GM19239 (cell line): ENCODE measurements at places on chromosomes 12 and 14.

DNA sequence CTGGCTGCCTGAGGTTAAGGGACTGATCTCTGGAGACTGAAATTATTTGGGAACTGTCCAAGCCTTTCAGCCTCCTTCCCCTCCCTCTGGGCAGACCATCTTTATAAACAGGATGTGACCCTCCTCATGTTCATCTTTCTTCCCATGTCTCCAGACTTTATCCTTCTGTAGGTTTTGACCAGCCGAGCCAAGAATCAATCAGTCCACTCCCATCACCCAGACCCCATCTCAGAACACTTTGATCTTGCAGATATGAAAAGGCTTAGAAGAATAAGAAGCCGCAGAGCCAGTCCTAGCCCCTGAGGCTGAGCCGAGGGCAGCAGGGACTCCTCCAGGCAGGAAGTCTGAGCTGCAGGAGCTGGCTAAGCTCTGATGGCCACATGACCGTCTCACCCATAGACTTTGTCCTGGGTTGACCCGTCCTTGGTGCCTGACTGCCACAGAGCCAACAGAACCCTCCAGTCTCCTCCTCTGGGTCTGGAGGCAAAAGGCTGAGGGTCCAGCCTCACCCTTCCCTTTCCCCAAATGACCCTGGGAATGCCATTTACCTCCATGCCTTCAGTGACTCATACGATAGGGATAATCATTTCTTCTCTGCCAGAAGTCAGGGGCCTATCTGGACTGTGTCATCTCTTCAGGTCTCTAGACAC lies 1.6 kb downstream of the KRT71 start:
- DNase-seq, result no peak

GRCh38 chr14:91244501-91244901 lies at the start of gene GPR68:
TSS of gene GPR68 (minus strand) at chr14:91244704. CDS start at chr14:91235050, 9,654 bp downstream.
- no peak for DNase-seq

DNA sequence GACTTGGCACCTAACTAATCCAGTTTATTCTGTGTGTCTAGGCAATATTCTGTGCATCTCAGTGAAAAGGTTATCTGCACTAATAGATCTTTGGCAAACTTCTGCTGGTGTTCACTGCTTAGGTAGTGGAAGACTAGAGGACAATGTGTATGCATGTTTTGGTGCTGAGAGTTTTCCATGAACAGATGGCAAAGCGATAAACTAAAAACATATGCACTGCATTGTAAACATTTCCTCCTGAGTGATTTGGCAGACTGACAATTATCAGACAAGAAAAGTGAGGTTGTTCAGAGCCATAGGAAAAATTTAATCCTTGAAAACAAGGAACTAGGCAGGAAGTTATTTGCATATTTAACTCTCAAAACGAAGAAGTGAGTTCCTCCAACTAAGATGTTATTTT lies 400.4 kb downstream of the ATP23 start:
- DNase-seq, result no peak

- DNase-seq, result no peak
Measured at GRCh38 chr12:39628836-39629235, 9.2 kb upstream of the ABCD2 start.

- no peak for DNase-seq
Measured at GRCh38 chr12:22994316-22994675, 369.3 kb downstream of the ETNK1 start.
